Stimulated activated CD8-positive, alpha-beta memory T cell treated with anti-CD3 and anti-CD28 coated beads, Interleukin-2, amount 100 ng/mL, for 1 hour (primary cell): ENCODE measurements at places on chromosomes 5 and 9.
A peak's percentile ranks its signal among the peaks of the same experiment; 100 is the strongest.

GRCh38 chr5:141617128-141617527 lies 1.7 kb downstream of the DIAPH1 start:
- no peak for DNase-seq

DNA sequence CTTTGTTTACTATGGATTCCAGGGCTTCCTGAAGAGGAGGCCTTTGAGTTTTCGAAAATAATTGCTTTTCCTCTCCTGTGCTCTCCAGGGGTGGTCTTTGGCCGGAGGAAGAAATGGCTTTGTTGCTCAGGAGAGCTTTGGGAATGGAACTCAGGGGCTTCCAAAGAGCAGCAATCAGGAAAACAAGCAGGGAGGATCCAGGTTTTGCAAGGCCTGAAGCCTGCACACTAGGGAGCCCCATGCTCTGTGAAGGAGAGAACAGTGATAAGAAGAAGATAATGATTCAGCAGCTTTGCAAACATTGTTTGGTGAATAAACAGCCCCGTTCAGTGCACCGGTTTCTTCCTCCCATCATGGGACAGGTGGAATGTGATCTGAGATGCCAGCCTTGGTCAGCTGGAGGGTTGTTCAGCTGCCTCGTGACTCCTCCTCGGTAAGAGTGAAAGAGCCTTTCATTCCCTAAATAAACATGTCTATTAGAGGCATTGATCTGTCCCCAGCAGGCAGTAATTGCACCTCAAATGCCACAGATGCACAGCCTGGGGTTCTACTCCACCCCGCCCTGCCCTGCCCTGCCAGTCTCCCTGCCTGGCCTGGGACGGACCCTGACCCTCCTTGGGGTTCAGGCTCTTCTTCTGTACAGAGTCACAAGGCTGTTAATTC lies 11.5 kb upstream of the ALDH1B1 start:
- DNase-seq, result no peak

- DNase-seq, result no peak
Observed at GRCh38 chr9:124389146-124389939, 25.9 kb downstream of the PSMB7 start.

GRCh38 chr5:54226215-54226614 lies 84.2 kb downstream of the ARL15 start:
- DNase-seq, result no peak

DNA sequence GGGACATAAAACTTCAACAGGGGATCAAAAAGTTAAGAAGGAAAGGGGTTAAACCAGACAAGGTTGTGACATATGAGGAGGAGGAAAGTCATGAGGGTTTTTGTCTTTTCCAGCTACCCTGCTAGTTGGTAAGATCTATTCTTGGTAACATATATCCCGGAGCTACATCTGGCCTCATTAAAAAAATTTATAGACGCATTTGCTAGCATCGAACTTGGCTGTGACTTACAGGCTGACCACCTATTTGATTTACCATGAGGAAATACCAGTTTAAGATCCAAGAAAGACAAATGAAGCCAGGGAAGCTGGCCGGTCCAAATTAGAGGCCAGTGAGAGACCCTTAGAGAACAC lies 87.6 kb upstream of the NIPAL4 start:
- DNase-seq, result no peak

- DNase-seq, result no peak
Observed at GRCh38 chr5:123358751-123359150, 64.5 kb downstream of the CEP120 start.

- no peak for DNase-seq
Observed at GRCh38 chr9:136470792-136471469, 11.9 kb downstream of the SEC16A start.

DNA sequence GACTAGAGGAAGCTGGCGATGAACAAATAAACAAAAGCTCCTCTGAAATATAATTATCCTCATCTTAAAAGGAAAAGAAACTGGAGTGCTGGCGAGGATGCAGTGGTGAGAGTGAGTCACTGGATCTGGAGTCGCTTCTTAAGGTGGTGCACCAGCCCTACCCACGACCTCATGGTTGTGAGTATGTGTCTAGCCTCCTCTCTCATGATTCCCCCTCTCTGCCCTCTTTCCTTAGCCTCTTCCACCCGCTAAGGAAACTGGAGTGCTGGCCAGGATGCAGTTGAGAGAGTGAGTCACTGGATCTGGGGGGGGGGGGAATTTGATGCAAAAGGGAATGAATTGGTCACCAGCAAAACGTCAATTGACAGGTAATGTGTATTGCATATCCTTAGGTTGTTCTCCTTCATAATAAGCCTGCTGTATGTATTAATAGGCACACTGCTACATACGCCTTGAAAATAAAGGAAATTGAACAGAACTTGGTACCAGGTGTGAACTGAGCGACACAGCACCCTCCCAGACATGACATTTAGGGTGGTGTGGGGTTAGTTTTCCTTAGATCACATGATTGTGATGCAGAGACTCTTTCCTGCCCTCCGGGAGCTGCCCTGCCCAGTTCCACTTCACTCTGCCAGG lies 36.3 kb upstream of the EBF1 start:
- no peak for DNase-seq

GRCh38 chr5:82406205-82406773 lies 128.1 kb upstream of the RPS23 start:
- DNase-seq, result no peak

- no peak for DNase-seq
Observed at GRCh38 chr5:159104759-159105144, 5.0 kb upstream of the EBF1 start.

GRCh38 chr5:123371575-123372179 lies 51.5 kb downstream of the CEP120 start:
- DNase-seq, result peak; percentile 4

DNA sequence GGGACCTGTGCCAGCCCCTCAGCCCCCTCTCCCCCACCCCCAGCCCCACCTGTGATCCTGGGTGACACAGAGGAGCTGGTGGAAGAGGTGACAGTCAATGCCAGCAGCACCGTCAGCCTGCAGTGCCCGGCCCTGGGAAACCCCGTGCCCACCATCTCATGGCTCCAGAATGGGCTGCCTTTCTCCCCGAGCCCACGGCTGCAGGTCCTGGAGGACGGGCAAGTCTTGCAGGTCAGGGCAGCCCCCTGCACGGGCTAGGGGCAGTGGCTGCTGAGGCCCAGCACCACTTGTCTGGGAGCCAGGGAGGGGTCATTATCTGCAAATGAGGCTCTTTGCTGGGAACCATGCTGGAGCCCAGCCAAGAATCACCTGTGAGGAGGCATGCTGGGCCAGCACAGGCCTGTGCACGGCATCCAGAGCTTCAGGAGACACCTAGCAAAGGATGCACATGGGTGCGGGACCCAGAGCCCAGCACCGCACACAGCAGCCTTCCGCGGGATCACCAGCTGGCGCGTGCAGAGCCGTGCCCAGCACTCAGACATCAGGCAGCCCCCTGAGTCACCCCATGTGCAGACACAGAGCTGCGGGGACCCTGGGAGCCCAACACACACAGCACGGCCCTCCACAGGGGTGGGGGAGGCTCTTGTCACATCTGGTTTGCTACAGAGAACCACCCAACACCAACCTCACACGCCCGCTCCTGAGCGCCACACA lies 62.0 kb upstream of the ASS1 start:
- DNase-seq, result no peak

GRCh38 chr5:1555011-1555807 lies 31.4 kb upstream of the LPCAT1 start:
- no peak for DNase-seq

DNA sequence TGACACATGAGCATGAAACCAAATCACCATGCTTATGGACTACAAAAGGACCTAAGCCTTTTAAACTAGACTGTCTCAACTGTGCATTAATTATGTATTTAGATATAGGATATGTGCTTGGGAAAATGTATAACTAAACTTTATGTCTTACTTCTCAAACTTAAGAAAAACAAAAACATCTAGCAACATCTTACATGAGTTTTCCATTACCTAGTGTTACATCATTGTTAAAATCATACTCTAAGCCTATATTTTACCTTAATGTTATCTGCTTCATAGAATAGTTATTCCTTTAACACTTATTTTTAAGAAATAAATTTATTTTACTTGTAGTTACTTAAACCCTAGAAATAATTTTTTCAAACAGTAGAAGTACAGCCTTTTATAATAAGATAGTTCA lies 24.0 kb downstream of the NME5 start:
- no peak for DNase-seq
